WERI-Rb-1 (cell line): ENCODE measurements at places on chromosomes 16 and 17.
A peak's percentile ranks its signal among the peaks of the same experiment; 100 is the strongest.

- DNase-seq: no peak
Observed at GRCh38 chr17:36089888-36090836, at the start of gene CCL3. Gene CCL3 (minus strand): TSS chr17:36090143. CDS start chr17:36090058, 85 bp downstream.

- DNase-seq: no peak
Observed at GRCh38 chr17:78342449-78343186, 17.3 kb downstream of the SOCS3 start.

GRCh38 chr16:1920727-1921171, 2.5 kb upstream of the HS3ST6 start:
- DNase-seq: peak; percentile 67

GRCh38 chr16:48381201-48381600, 4.0 kb downstream of the SIAH1 start:
- no peak for DNase-seq

GRCh38 chr16:81553814-81554675, 109.4 kb downstream of the CMIP start:
- DNase-seq: no peak

DNA sequence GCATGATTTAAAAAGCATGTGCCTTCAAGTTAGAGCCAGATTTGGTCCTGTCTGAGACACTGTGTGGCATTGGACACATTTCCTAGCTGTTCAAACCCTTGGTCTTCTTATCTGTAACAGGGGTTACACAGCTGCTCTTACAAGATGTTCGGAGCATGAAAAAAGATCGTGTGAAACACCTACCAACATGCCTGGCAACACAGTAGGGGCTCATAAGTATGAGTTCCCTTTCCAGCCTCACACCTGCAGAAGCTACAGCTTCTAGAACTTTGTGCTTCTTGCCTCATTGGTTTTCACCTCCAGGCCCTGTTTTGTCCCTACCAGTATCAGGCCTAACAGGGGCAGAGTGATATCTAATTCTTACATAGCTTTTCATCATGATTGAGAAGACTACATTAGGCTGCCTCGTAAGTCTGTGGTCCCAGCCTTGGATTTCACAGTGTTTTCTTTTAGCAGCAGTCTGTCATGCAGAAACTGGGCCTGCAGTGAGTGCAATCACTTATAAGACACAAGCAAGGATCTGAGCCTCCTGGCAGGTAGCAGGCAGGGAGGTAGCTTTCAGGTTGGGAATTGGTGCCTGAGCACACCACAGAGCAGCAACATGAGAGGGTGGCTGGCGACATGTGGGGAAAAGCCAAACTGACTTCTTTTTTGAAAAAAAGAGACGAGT, 78.8 kb downstream of the CCDC182 start:
- DNase-seq: peak; percentile 5

DNA sequence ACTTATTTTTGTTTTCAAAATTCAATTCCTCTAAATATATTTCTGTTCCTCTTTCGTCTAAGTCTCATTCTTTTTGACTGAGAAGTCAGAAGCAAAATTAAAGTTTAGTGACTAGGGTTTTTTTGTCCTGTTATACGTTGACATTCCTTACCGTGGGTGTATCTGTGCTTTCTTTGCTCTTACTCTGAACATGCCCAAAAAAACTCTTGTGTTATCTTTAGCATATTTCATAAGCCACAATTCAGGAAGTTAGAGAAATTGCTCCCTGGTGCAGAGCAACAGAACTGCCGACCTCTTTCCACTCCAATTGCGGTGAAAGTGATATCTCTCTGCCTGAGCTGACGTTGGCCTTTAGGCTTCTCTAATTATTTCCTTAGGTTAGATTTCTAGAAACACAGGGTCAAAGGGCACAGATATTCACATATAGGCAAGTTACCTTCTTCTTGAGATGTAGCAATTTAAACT, 65.7 kb downstream of the CENPV start:
- DNase-seq: no peak

GRCh38 chr17:56203430-56203829, 50.2 kb downstream of the ANKFN1 start:
- DNase-seq: no peak

GRCh38 chr17:77311371-77311981, 170.7 kb downstream of the SEC14L1 start:
- no peak for DNase-seq

DNA sequence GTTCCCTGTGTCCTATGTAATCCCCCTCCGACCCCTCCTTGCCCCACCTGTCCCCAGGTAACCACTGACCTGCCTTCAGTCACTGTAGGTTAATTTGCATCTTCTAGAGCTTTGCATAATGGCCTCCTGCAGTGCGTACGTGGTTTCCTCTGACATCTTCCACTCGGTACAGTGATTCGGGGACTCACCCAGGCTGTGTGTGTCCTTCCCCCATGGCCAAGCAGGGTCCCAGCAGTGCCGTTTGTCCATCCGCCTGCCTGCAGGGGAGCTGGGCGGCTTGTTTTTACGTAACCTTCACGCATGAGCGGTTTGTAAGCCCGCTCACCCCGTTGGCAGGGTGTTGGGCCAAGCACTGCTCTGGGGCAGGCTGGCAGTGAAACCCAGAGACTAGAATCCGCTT, 7.9 kb downstream of the MAPK8IP3 start:
- DNase-seq: peak; percentile 61

- DNase-seq: no peak
Observed at GRCh38 chr16:71767060-71767900, 41.4 kb downstream of the AP1G1 start.

DNA sequence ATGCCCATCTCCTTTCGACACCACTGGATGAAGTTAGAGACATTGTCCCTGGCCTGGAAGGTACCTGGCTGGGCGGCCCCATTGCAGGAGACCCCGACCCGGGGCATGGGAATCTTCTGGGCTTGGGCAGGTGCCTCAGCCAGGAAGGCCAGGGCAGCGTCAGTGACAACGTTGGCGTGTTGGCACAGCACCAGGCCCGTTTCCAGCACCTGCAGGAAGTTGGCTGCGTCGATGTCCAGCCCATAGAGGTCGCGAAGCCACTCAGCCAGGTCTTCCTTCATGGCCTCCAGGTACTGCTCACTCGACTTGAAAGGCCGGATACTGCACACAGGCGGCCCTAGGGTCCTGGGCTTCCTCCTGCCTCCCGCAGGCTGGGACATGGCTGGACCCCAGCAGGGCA, 568 bp downstream of the GAS2L2 start:
- DNase-seq: no peak

DNA sequence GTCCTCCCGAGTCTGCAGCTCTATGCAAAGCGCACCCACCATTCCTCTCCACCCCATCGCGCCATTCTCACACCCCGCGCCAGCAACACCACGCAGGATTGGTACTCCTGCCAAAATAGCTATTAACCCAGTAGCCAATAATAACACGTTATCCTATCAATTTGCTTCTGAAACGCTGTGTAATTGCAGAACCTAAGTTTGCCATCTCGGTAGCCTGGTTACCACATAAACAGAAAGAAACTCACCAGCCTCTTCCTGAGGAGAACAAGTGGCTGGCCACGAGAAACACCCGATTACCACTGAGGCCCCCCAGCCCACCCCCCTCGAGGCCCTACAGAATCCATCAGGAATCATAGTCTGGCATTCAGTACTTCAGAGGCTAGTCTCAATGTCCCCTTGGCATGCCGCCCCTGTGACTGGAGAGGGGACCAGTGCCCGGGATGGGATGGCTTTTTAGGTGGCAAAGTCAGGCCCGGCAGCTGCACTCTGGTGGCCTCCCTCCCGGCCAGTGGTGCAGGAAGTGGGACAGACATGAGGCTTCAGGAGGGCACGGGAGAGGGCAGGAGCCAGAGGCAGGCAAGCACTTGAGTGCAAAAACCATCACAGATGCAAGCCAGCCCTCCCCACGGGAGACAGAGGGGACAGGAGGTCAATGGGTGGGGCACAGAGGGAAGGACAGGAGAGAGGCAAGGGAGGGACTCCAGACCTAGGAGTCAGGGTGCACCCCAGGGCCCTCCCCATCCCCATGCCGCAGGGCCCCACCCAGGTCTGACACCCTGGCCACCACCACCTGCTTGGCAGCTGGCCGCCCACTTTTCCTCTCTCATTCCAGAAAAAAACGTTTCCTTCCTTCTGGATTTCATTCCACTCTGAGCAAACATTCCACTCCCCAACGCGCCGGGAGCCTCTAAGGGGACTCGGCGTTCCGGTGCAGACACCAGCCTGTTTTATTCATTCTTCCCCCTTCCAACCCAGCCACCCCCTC, 192.5 kb downstream of the ZNF423 start:
- no peak for DNase-seq

DNA sequence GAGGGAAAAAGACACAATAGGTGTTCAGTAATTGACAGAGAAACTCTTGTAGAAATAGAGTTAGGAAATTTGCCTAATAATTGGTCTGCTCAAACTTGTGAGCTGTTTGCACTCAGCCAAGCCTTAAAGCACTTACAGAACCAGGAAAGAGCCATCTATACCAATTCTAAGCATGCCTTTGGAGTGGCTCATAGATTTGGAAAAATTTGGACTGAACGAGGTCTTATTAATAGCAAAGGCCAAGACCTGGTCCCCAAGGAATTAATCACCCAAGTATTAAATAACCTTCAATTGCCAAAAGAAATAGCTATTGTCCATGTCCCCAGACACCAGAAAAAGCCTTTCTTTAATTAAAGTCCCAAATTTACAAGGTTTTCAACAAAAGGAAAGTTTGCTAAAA, 90.3 kb downstream of the EMP2 start:
- no peak for DNase-seq

GRCh38 chr16:79758615-79759346, 158.2 kb upstream of the MAF start:
- no peak for DNase-seq

DNA sequence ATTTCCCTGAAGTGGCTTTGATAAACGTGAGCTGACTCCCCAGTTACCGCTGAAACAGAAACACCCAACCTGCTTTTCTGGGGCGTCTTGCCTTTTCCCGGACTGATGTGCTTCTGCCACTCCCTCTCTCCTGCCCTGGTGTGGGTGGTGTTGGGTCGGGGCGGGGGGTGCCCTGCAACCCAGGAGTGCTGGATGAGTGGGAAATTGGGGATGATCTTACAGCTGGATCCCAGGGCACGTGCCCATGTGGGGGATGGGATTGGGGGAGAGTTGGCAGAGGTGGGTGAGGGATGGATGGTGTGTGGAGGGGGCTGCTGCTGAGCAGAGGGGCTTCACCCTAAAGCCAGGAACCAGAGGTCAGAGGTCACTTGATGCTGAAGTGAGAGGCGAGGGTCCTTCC, 28.5 kb downstream of the PGS1 start:
- DNase-seq: no peak

DNA sequence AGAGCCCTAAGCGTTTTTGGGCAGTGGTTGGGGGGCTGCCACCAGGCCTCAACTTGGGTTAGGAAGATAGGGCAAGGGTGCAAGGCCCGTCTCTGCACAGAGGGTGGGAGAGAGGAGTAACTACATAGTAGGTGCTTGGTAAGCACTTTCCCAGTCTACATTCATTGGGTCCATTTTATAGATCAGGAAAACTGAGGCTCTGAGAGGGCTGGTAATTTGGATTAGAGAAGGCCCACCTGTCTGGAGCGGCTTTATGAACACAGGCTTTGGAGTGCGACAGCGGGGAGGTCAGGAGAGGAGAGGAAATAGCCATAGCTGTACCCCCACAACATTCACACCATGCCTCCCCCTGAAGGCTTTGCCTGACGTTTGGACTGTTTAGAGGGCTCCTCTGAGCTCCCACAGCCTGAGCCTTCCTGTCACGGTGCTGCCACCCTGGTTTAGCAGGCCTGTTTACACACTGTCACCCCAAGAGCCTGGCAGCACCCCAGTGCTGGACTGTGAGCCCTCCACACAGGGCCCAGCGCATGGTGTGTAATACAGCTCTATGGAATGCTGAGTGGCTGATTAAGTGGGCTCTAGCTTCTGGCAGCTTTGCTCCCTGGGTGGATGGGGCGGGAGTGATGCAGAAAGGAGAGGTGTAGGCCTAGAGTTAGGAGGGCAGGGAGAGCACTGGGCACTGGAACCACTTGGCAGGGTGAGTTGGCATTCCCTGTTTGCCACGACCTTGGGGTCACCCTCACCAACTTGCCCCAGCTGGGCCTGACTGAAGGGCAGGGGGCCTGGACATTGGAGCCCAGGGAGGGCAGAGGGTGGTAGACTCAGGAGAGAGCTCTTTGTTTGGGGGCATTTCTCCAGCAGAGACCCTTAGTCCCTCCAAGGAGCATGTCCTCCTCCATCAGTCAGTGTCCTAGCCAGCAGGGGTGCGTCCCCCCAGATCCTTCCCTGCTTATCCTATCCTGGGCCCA, 73.7 kb downstream of the RAI1 start:
- no peak for DNase-seq

- no peak for DNase-seq
Observed at GRCh38 chr17:58308985-58309917, 19.3 kb downstream of the TSPOAP1 start.

- DNase-seq: no peak
Observed at GRCh38 chr17:54906683-54907082, 6.0 kb downstream of the TOM1L1 start.

GRCh38 chr17:72205357-72205756, 84.5 kb downstream of the SOX9 start:
- no peak for DNase-seq

DNA sequence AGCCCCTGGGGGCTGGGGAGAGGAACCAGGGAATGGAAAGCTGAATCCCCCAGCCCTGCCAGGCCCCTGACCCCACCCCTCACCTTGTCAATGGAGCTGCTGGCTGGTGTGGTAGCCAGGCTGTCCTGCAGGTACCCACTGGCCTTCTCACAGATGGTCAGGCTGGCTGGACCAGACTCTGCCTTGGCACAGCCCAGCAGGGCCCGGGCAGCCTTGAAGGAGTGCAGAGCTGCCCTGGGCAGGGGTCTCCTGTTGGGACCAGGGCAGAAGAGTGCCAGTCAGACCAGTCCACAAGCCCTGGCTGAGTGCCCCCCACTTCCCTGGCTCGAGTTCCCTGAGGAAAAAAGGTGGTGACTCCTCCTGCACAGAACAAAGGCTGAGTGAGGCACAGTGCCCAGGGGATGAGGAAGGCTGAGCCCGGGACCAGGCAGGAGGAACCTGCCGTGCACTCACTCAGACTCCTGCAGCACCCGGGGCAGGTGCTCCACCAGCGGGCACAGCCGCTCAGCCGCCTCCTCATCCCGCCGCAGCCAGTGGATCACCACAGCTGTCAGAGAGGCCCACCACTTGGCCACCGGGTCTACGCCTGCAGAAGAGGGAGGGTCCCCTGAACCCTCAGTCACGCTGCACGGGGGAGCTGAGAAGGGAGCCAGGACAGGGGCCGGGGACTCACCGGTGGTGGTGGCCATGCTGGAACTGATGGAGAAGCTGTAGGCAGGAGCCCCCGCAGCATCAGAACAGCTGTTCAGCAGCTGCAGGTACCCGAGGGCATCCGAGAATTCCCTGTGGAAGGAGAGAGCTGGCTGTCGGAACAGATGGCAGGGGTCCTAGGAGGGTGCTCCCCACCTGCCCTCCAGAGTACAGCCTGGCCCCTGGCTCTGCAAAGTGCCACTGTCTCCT, 22.4 kb downstream of the SREBF1 start:
- DNase-seq: no peak
